Urinary bladder (tissue), 4 donors: ENCODE measurements at places on chromosomes 12 and 14.

- no peak for DNase-seq
Observed at GRCh38 chr12:71371122-71371521, 68.5 kb upstream of the LGR5 start.

DNA sequence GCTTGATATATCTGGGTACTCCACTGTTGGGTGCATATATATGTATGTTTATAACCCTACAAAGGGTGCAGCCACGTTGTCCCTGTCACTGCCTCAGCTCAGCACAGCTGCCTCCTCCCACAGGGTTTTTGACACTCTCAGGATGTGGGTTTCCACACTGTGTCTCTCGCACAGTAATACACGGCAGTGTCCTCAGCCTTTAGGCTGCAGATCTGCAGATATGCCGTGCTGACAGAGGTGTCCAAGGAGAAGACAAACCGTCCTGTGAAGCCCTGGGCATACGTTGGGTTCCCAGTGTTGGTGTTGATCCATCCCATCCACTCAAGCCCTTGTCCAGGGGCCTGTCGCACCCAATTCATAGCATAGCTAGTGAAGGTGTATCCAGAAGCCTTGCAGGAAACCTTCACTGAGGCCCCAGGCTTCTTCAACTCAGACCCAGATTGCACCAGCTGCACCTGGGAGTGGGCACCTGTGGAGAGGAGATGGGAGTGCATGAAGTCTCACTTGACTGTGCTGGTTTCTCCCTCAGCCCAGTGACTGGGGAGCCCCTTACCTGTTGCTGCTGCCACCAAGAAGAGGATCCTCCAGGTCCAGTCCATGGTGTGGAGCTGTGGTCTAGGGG lies 498.7 kb downstream of the TMEM121 start:
- DNase-seq = no peak

DNA sequence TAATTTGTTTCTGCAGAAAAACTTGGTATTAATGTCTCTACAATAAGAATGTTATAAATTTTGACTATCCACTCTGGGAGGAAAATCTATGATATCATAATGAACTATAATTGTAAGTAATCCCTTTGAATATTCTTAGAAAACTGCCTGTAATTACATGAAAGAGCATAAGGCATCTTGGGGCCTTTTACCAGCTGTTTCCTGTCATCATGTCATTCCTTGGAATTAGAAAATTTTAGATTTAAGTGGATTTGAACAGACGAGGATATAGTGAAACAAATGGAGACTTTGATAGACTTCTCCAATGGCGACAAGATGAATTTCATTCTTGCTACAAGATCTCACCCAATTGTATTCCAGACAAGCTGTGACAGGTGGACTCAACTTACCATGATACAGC lies 423.4 kb upstream of the FLRT2 start:
- no peak for DNase-seq

- DNase-seq = no peak
Observed at GRCh38 chr12:120851444-120851843, 52.7 kb downstream of the SPPL3 start.

DNA sequence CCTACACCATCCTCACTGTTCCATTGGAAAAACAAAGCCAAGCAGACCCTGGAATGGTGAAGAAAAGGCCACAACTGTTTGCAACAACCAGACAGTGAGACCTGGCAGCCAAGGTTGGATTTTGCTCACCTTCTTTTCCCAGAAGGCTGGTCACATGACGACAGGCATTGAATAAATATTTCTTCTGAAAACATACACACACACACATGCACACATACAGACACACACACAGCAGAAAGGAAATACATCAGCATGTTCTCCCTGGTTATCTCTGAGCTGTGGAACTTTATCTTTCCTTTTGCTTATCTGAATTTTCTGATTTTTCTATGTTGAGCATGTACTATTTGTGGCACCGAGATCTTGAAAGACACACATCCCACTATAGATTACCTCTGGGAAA lies 38.0 kb upstream of the CCDC60 start:
- no peak for DNase-seq

- DNase-seq = no peak
Observed at GRCh38 chr14:61113561-61114225, 132.6 kb downstream of the SLC38A6 start.

DNA sequence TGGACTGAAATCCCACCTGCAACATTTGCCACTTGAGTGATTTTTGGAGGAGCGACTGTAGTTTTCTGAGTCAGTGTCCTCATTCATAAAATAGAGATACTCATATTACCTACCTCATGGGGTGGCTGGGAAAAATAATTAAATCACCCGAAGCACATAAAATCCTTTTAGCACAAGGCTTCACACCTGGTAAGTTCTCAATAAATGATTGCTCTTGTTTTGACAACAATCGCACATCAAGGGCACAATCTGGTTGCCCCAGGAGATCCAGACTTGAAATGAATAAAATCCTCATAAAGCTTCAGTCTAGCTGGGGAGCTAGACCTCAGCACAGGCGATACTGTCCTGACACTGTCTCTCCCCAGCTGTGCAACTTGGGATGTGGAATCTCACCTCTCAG lies 76.0 kb upstream of the CCDC60 start:
- DNase-seq = no peak

GRCh38 chr12:104749545-104749944 lies 208.5 kb downstream of the SLC41A2 start:
- DNase-seq = no peak

DNA sequence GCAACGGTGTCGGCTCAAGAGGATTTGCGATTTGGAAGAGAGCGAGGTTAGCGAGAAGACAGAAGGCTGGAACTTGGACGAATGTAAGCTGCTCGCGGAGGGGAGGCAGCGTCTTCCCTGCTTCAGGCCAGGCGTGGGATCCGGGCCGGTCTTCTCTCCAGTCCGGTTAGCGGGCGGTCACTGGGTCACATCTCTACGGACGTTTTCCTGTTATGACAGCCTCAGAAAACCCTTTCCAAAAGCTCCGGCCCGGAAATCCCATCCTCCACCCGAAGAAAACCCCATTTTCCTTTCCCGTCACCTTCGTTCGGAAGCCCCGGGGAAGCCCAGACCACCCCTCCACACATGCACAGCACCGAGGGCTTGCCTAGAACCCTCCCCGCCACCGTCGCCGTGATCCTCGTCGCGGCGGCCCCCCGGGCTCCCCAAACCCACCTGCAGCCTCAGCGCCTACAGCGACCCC lies 268 bp downstream of the NDUFB1 start:
- DNase-seq = no peak

GRCh38 chr14:24080888-24081738 lies 9.8 kb downstream of the CPNE6 start:
- peak; percentile 17 for DNase-seq

DNA sequence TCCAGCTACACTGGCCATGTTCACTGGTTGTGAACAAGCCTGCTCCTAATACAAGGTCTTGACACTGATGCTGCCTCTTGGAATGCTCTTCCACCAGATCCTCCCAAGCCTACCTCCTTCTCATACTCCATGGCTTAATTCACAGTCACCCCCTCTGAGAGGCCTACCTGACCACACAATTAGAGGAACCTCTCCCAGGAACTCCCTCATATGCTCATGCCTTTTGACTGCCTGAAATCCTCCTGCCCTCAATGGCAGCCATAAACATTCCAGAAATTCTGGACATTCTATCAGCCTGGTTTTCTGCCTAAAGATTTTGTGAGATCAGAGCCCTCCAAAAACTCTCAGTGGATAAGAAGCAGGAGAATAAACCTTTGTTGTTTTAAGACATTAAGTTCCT lies 340.2 kb downstream of the C12orf75 start:
- no peak for DNase-seq

DNA sequence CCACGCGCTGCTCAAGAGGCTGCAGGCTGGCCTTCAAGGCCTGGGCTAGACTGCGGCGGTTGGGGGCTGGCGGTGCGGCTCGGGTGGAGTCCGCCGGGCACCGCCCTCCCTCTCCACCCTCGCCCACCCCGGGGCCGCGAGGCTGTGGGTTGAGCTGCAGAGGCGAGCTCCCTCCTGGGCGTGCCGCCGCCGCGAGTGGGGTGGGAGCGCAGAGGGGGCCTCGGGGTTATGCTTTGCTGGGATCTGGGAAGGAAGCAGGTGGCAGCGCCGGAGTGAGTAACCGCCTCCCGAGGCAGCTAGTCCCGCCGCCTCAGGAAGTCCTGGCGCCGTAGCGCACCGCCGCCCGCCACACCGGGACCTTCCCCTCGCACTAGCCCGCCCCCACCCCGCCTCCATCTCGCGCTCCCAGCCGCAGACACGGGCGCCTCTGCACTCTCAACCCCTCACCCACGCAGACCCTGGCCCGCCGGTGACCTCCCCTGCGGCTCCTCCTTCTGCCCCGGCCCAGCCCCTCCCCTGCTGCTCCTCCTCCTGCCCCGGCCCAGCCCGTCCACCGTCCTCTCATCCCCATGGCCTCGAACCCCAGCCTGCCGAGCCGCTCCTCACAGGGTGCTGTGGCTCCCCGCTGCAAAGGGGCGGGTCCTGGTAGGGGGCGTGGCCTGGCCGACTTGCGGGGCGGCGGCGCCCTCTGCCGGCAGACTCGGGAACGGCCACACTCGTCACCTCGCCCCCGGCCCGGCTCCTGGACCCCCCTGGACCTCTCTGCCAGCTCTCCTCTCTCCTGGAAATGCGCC lies 16.6 kb downstream of the TAMALIN start:
- DNase-seq = no peak

GRCh38 chr12:63980211-63980610 lies 135.7 kb downstream of the SRGAP1 start:
- DNase-seq = no peak

DNA sequence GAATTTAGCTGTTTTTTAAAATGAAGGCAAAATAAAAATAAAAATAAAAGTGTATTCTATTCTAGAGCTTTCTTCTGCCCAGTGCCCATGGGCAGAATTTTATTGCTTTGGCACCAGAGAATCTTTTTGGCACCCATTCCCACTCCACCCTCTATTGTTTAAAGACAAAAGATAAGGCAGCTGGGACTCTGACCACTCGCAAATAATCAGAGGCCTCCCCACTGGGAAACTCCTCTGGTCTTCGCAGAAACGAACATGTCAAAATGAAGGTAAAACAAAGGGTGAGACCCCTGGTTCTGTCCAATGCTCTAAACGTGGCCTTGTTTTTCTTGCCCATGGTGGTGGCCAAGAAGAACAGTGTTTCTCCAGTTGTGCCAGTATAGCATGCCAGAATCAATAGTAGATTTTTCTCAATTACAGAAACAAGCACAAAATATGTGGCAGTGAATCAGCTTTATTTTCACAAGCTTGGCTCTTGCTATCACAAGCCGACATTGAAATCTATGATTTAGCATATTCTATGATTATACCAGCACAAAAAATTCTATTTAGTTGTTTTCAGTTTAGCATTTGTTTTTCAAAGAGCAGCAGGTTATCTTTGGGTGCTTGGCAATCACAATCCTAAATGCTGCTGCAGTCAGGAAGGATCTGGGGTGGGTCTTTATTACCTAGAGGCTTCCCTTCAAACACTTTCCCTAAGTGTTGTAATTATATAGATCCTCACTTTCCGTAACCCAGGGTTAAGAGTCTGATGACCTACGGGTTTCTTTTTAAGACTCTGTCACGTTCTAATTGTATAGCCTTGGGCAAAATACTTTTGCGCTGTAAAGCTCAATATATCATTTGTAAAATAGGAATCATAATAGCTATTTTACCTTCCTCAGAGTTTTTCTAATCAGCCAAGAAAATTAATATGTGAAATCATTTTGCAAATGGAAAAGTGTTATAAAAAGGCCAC lies 50.5 kb downstream of the KITLG start:
- DNase-seq = no peak

- DNase-seq = peak; percentile 83
Observed at GRCh38 chr12:54216797-54217661, 28.2 kb upstream of the SMUG1 start.

DNA sequence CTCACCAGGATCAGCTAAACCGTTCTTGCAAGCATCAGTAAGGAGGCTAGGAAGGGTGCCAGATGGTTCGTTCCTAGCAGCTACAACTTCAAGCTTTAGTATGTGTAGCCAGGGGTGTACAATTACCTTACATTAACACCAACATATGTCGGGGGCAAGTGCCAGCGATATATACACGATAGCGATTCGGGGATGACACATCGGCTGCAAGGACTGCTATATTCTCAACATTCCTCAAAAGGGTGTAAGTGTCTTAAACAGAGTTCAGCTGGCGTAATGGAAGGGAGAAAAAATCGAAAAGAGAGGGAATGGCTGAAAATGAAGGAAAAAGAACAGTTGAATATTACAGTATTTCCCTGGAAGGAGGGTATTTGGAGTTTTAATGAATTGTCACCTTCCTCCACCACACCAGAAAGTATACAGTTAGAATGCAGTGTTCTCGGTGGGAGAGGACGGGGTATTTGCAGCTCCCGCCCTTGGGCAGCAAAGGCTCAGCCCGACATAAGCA lies 545 bp downstream of the LIMA1 start:
- DNase-seq = no peak

DNA sequence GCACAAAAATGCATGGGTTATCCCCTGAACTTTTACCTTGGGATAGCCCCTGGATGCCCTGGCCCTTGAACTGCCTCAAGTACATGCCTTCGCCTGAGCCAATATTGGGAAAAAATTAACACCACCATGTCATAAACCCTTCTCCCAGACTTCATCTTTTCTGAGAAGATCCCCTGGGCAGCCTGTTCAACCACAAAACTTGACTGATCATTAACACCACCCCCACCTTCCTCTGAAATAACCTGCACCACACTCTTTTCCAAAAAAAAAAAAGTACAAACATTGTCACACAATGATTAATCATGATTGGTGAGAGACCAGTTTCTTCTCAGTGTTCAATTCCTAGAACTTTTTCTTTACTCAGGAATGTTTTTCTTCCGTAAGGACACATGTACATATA lies 217.9 kb downstream of the PAX9 start:
- DNase-seq = no peak

DNA sequence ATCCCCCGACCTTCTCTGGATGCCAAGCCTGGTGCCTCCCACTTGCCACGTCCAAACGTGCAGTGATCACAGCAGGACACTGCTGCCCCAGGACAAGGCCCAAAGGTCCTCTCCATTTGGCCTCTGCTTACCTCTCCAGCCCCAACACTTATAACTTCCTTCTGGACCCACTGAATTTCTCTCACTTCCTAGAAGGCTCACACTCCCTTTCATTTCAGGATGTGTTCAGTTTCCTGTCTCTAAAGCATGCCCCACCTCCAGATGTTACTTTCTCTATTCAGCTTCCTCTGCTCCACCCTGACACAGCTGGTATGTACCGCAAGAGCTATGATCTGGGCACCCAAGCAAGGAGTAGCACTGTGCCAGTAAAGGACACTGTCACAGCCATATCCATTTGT lies 33.0 kb downstream of the CDKL1 start:
- DNase-seq = no peak
